ENCODE measurements at places on chromosomes 2 and 18.
A peak's percentile ranks its signal among the peaks of the same experiment; 100 is the strongest.

DNA sequence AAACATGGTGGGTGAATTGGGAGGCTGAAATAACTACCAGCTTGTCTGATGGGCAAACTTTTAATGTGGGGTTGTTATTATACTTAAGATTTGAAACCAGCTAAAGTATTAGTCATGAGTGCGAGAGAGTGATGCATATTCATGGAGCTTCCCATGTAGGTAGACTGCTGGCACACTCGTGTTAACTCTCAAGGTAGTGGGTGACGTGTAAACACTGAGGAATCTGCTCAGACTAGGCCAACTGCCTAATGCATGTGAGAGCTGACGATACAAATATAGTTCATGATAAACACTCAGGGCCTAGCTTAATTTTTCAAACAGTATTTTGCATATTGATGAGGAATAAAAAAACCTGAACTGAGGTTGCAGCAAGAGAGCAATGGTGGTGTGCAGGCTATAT is 1165.7 kb upstream of the PIK3C3 start:
- DNase-seq = no peak

DNA sequence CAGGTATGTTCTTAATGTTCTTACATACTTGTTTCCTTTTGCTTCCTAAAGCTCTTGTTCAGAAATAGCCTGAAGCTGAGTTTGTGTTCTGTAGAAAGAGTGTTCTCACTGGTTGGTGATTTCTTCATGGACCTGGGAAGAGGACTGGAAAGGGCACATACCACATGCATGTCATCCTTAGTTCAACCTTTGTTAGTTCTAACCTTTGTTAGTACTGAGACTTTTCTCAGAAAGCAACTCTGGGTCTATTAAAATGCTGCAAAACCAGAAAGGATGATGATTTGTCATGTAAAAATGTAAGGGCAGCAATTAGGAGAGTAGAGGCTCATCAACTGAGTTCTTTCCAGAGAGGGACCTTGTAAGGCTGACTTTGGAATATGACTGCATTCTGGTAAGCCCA is 2.5 kb upstream of the FAP start:
- no peak for DNase-seq

DNA sequence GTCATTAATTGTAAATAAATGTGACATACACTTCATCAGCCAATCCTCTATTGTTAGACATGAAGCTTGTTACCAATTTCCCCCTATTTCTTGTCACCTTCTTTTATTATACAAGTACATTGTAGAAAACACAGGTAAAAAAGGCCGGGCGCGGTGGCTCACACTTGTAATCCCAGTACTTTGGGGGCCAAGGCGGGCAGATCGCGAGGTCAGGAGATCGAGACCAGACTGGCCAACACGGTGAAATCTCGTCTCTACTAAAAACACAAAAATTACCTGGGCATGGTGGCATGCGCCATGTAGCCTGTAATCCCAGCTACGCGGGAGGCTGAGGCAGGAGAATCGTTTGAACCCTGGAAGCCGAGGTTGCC is 42.7 kb upstream of the UBE2F start:
- no peak for DNase-seq

- no peak for DNase-seq
These were observed 142.6 kb downstream of the INHBB start for GRCh38 chr2:120488531-120488930.

GRCh38 chr18:13103366-13103765 is 112.2 kb downstream of the CEP192 start:
- DNase-seq = no peak

DNA sequence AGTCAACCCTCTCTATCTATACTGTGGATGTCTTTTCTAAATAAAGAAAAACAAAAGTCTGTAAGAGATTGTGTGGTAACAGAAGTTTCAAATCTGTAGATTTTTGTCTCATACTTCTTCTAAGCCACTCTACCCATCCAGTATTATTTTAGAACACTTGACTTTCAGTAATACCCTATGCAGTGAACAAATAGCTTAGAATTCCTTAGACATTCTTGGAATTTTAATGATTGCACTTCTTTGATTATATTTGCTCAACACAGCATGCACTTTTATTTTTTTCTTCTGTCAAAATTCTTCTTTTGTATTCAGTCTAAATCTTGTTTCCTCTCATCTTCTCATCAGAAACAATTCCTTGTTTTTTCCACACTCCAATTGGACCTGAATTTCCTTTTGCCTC is 1080.2 kb downstream of the SUCLG1 start:
- no peak for DNase-seq

DNA sequence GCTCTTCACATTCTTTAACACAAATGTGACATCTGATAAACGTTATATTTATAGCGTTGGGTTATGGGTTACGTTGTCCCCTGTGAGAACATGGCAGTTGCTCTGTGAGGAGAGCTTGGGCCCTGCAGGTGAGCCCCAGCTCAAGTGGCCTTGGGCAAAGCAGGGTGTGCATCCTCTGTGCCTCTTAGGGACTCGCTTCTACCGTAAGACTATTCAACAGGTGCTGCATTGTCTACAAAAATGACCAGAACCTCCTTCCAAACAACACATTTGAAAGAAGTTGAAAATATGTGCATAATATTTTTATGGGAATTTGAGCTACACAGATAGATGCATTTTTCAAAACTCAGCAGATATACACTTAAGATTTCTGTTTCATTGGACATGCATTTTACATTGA is 16.4 kb upstream of the CHMP1B start:
- DNase-seq = no peak

GRCh38 chr18:37383846-37384595 is 181.6 kb downstream of the CELF4 start:
- DNase-seq = no peak

- no peak for DNase-seq
These were observed 1985.1 kb upstream of the PIK3C3 start for GRCh38 chr18:39969803-39970494.

DNA sequence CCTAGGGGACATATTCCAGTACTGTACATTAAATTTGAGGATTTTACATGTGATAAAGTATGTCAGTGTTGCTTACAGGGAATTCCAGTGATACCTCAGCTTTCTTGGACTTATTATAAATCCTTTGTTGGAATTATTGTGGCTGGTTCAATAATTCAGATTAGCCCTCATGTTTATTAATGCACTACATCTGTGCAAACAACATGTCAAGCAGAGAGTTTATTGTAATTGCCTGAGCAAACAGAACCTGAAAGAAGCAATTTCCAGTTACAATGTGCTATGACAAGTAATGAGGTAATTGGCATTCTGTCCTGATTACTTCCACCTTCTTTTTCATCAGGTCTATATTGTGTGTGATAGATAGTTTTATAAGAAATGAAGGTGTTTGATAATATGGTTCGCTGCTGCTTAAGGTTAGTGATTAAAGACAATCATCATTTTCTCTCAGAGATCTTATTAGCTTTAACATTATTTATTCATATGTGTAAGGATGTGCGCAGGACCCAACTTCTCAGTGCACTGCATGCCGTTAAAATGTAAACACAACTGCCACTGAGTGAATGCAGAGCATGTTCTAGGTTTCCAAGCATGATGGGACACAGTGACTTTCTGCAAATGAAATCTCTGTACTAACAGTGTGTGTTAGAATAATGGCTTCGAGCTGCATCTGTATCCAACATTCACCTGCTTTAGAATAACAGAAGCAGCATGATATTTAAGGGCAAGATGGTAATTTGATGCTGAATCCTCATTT is 973.7 kb upstream of the POU3F3 start:
- DNase-seq = no peak

DNA sequence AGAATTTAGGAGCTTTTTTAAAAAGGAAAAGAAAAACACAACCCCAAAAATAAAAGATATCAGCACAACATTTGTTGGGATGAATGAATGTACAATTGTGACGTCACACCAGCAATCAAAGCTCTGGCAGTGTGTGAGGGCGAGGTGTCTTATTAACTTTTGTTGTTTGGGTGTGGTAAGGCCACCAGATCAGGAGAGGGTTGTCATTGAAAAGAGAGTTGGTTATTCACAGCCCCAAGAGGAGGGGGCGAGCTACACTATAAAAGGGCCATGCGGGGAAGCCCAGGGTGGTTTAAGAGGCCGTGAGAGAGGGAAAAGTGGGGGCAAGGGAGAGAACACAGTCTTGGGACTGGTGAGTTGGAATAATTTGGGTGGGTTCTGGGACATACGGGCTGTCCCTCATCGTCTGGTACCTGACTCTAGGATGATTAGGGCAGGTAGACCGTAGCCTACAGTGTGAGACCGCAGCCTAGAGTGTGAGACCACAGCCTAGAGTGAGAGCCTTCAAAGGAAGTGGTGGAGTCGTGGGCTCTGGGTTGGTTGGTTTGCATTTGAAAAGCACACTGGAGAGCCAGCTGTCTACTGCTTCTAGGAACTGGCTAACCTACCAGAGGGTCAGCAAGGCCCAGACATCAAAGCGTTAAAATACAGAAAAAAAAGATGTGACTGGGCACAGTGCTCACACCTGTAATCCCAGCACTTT is 128.4 kb downstream of the INO80D start:
- DNase-seq = no peak

DNA sequence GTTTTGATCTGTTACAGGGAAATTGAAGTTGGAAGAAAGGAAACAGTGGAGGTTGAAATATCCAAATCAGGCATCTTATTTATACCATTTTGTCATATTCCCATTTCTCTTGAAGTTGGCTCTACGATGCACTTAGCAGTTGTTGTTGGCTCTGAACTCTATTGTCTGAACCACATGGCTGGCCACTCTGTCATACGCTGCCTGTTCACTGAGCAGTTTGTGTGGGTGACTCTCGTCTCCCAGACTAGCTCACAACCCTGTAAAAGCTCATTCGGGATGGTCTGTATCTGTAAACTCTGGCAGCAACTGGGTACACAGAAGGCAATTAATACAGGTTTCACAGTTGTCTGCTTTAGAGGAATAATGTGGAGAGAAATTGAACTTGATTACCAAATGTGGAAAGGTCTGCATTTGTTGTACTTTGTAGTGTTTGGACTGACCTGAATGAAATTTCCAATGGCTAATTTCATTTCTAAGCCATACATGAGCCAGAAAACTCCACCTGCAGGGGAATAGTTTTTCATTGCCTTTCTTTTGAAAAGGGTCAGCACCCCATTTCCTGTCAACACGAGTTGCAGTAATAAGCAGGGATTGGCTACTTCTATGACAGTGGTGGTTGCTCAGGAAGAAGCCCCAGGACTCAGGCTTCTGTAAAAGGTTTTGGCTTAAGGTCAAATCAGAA is 378.2 kb downstream of the OSR1 start:
- DNase-seq = no peak

GRCh38 chr2:118062048-118062447 is 26.2 kb upstream of the INSIG2 start:
- DNase-seq = no peak

- DNase-seq = peak; percentile 3
These were observed 37.4 kb downstream of the ZNF236 start for GRCh38 chr18:76859474-76860339.

DNA sequence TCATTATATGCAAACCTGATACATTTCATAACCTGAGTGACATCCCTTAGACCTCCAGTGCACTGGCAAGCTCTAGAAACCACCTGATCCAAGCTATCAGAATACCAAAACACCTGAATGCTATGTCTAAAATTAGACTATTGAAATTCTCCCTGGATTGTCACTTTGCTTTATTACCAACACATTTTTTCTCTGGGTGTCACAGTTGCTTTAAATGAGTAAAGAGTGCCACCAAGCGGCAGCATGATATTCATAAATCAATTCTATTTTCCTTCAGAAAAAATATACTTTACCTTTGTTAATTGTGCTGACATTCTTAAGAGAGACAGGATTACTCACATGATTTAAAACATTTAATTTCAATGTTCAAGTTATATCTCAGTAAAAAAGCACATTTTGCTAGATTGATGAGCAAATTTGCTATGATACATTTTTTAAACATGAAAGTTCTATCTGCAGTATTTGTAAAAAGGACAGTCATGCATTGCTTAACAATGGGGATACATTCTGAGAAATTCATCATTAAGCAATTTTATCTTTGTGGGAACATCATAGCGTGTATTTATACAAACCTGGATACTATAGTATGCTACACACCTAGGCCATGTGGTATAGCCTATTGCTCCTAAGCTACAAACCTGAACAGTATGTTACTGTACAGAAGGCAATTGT is 338.4 kb upstream of the SLC39A10 start:
- DNase-seq = peak; percentile 53

DNA sequence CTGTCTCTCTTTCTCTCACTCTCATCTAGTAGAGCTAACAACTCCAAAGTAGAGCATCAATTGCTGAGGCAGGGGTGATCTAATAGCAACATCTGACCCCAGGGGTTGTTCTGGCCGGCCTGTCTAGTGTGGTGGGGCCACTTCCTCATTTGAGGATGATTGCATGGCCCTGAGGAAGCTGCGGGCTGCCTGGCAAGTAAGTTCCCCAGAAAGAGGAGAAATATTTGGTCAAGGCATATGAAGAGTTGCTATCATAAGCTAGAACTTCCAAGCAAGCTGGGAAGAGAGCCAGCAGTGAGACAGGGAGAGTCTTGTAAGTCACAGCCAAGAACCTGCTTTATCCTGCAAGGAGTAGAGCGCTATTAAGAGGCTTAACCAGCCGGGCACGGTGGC is 50.8 kb upstream of the TMEM87B start:
- DNase-seq = peak; percentile 25

GRCh38 chr2:142724186-142724585 is 153.3 kb upstream of the KYNU start:
- DNase-seq = no peak

- DNase-seq = no peak
These were observed 72.1 kb downstream of the AP1S3 start for GRCh38 chr2:223765221-223765785.

- DNase-seq = no peak
These were observed 142.5 kb upstream of the LTBP1 start for GRCh38 chr2:32804205-32804604.

GRCh38 chr2:173392731-173393130 is 38.1 kb downstream of the CDCA7 start:
- DNase-seq = no peak

DNA sequence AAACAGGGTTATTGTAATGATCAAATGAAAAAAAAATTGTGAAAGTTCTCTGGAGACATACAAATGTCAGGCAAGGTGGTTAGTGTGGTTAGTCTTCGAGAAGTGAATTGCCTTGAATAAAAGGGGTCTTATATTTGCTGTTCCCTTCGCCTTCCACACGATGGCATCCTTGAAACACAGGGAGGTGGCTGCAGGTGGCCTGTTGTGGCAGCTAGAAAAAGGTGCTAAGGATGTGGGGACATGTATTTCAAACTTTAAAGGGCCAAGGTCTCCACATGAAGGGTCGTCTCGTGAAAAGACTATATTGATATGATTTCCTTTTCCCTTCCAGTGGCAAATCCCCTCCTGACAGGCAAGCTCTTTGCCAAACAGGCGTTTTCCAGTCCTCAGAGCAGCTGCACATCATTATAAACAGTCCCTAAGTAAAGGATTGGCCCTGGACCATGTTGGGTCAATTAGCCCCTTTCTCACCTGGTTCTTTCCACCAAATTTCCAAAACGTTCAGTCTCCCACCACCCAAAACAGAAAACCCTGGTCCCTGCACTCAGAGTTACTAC is 68.5 kb downstream of the COPS8 start:
- DNase-seq = peak; percentile 70

Measured in CD4-positive, alpha-beta T cell treated with Interleukin-21 for 1 hour (primary cell).